ENCODE measurements at places on chromosomes 1 and 21.

- no peak for DNase-seq
Observed at GRCh38 chr21:38796424-38796823, 9.3 kb upstream of the ETS2 start.

- DNase-seq, result no peak
Observed at GRCh38 chr1:4951601-4952000, 297.2 kb downstream of the AJAP1 start.

GRCh38 chr1:22075718-22076117 is 23.2 kb downstream of the CDC42 start:
- DNase-seq, result no peak

DNA sequence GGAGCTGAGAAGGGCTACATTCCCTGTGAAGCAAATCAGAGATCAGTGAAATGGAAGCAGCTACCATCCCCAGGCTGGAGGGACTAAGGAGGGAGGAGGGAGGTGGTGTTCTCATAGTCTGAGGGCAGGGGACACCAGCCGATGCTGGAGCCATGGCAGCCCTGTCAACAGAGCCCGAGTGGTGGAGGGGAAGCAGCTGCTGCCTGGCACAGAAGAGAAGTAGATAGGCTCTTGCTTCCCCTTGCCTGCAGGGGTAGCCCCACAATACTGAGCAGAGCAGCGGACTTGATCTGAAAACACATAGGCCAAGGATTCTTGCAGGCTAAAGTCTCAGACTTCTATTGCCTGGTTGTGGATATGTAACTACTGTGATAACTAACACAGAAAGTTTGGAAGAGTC is 255.1 kb downstream of the FGGY start:
- DNase-seq, result no peak

DNA sequence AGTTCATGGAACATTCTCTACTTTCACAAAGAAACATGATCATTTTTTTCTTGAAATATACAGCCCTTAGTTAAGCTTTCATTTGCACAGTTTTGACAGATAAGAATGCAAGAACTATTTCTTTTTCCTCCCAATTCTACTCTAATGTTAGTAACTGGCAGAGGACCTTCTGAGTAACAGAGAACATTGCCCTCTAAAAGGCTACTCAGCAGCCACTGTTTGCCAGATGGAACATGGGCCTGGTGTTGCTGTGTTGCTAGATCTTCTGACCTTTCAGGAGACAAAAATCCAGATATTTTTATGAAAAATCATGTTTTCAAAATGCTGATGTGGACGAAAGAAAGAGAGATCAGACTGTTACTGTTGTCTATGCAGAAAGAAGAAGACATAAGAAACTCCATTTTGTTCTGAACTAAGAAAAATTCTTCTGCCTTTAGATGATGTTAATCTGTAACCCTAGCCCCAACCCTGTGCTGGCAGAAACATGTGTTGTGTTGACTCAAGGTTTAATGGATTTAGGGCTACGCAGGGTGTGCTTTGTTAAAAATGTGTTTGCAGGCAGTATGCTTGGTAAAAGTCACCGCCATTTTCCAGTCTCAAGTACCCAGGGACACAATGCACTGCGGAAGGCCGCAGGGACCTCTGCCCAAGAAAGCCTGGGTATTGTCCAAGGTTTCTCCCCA is 2.9 kb upstream of the PRDX6 start:
- no peak for DNase-seq

GRCh38 chr1:230791986-230792564 is 44.9 kb downstream of the CAPN9 start:
- DNase-seq, result no peak

- no peak for DNase-seq
Observed at GRCh38 chr1:193856261-193856660, 669.8 kb upstream of the B3GALT2 start.

- no peak for DNase-seq
Observed at GRCh38 chr1:188551176-188551575, 1722.4 kb downstream of the PLA2G4A start.

- DNase-seq, result no peak
Observed at GRCh38 chr1:67978890-67979516, 71.4 kb downstream of the DIRAS3 start.

Data from activated naive CD8-positive, alpha-beta T cell treated with anti-CD3 and anti-CD28 coated beads, Interleukin-2, amount 50 U/mL, for 24 hours (primary cell).